SHP77 treated with DMSO at 0.1 percent for 48 hours (cell line): ENCODE measurements at places on chromosomes 4 and X.

DNA sequence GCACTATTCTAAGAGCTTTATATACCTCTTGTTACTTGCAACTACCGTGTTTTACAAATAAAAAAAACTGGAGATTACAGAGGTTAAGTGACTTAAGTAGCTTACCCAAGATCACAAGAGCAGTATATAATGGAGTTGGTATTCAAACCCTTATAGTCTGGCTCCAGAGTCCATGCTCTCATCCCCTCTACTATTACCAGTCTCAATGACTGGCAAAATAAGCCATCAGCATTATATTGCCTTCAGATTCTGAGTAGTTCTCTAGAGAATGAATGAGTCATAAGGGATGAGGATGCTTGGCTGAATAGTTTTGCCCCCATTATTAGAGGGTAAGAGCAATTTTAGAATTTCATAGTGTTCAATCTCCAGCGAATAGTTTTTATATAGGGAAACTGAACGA, 170.1 kb upstream of the ATOH1 start:
- no peak for DNase-seq

GRCh38 chr4:99077177-99077576, 11.4 kb downstream of the ADH5 start:
- no peak for DNase-seq

DNA sequence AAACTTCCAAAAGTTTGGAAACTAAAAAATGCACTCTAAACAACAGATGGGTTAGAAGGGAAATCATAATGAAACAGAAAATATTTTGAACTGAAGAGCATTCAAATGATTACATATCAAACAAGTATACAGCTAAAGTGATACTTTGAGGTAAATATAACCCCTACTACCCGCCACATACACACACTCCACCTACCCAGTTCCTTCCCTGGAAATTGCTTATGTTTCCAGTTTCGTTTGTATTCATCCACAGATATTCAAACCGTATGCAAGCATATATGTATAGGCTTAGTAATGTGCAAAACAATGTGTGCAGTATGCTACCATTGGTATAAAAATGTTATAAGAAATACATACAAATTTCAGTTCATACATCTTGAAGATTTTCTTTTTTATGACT, 95.5 kb downstream of the SMIM20 start:
- DNase-seq: no peak

DNA sequence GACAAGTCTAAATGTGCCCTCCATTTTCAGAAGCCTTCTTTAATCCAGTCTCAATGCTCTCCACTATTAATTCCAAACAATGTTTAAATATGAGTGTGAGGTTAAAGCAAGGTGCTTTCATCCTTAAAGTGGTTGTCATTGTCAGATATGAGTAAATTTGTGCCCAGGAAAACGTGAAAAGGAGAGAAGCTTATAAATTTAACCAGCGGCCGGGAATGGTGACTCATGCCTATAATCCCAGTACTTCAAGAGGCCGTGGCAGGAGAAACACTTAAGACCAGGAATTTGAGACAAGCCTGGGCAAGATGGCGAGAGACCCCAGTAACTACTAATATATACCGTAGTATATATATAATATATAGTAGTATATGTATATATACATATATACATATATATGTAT, 270.0 kb downstream of the ARHGAP24 start:
- no peak for DNase-seq

DNA sequence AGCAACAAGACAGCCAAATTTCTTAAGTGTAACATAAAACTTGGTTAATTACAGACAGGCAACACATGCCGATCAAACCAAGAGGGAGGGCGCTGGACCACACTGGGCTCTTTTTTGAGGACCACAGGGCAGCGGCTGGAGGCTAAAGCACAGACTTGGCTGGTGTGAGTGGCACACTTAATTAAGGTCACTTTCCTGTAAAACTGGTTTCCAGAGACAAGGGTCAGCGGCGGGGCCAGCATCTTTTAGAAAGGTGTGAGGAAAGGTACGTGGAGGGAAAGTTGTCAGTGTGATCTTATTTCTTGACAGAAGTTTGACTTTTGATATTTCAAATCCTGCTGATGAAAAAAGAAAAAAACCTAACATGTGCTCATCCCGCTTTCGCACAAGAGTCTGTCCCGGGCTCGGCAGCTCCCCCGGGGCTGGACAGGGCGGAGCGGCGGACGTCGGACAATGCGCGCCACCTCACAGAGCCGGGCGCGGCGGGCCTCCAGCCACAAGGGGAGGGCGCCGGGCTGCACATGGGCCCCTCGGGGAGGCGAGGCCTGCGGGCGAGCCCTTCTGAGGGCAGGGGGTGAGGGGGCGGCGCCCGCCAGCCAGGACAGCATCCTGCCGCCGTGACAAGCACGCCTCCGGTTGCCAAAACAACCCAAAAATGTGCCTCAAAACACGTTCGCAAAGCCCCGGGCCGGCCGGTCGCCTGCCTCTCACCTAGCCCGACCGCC, 660 bp upstream of the HSPA4L start:
- DNase-seq: no peak

DNA sequence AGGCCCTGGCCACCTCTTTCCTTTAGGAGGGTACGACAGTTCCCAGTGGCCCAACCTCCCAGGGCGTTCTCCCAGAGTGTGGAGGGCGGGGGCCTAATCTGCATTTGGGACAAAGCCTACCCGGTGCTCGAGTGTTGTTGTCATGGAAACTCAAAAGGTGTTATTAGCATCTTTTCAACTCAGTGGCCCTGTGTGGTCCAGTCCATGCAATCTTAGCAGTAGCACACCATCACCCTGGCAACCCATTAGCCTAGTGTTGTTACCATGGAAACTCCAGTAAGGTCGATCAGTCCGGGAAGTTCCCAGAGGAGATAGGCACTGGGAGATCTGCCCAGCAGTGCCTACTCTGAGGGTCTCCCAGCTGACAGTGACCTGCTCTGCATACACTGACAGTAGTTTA, 20.2 kb downstream of the APLN start:
- no peak for DNase-seq

DNA sequence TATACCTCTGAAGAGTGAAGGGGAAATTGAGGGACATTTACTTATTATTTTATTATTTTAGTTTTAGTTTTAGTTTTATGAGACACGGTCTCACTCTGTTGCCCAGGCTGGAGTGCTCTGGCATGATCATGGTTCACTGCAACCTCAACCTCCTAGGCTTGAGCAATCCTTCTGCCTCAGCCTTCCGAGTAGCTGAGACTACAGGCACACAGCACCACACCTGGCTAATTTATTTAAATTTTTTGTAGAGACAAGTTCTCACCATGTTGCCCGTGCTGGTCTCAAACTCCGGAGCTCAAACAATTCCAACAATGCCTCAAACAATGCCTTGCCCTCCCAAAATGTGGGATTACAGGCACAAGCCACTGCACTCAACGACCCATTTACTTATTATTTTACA, 68.4 kb upstream of the BMP2K start:
- no peak for DNase-seq

DNA sequence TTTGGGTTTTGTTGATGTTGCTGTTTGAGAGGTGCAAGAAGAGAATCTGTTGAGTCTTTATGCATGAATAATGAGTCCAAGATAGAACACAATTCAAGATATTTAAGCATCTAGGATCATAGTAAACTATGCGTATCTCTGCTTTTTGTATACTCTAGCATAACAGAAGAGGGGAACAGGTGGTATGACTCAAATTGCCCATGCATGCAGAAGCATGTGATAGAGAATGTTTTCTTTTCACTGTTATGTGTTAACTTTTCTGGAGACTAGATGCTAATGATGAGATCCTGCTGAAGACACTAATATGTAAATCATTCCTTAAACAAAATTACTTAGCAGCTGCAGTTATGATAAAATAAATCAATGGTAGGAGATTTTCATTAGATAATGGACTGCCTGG, 165.3 kb upstream of the FTHL17 start:
- no peak for DNase-seq

DNA sequence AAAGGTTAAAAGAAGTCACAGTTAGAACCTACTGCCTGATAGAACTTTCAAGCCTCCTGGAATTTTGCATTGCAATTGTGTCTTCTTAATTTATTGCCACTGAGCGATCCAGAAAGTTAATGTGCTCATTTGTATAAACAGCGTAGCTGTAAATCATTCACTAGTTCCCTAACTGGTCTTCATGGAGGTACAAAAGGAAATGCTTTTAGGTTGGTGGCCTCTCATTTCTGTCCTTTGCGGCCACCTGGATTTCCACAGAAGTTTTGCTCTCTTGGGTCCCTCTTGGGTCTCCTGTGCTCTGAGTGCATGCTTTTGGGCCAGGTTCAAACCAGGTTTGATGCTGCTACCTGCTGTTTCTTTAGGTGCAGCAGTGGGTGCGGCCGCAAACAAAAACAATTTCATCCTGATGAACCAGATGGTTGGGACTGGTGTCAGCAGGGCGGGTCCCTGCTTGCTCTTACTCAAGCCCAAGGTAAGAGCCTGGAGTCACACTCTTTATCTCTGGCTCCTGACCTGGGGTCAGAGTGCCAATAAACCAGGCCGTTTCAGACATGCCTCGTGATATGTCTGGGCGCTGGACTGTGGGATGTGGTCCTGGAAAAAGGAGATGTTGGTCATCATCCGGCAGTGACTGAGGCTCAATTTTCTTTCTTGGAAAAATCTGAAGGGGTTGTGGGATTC, 270.1 kb downstream of the PTTG2 start:
- no peak for DNase-seq

- peak; percentile 47 for DNase-seq
These were observed 816 bp downstream of the EREG start for GRCh38 chr4:74365761-74366160.

DNA sequence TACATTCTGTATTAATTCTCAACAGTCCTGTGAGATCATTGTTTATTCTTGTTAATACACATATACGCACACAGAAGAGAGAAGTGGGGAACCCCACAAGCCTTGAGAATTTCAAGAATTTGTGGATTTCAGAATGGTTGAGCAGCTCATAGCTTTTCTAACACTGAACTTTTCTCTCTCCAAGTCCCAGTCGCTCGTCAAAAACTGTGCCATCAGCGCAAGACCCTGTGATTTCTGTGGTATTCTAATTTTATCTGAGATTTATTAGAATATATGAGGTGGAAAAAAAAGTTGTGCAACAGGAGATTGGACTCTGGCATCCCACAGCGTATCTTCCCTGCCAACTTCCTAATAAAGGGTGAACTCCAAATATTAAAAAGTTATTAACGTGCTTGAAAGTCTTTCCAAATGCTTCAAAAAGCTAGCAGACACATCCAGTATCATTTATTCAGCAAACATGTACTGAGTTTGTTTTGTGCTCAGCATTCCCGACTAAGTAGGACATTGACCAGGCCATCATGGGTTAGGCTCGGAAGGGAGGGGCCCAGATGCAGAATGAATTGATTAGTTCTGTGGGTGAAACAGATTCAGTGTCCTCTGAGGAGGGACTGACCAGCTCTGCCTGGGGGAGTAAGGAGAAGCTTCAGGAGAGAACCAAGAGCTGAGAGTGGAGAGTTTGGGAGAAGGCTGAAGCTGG, 165.6 kb downstream of the CBR4 start:
- DNase-seq: no peak

DNA sequence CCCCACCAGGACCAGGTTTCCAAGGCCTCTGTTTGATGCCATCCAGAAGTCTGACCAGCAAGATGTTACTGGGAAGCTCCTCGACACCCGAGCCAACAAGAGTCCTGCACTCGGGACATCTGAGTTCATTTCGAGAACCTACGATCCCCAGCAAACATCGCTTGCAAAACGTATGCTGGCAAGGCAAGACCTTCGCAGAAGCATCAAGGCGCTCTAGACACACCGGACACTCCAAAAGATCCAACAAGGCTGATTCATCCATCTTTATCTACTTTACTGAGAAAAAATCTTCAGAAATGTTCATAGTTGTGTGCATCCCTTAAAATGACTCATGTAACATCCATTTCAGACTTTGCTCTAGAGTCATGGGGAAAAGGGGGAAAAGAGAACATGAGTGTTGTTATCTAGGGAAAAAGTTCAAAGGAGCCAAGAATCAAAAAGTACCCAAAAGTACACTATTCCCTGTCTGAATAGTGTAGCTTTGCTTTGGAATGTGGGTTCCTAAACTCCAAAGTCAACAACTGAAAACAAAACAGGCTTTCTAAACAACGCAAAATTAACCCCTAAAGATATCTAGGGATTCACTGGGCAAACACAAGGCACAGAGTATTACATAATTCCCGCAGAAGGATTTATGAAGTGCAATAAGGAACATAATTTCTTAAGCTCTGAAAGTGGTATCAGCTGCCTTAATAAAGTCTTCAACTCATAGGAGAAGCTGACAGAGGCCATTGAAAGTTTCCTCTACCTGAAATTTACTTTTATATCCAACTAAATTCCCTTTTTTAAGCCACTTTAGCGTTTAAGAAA, 1.6 kb downstream of the SH3RF1 start:
- DNase-seq: no peak
